Stimulated activated CD4-positive, alpha-beta T cell treated with anti-CD3 and anti-CD28 coated beads, Interleukin-4, amount 100 ng/mL, for 1 hour (primary cell): ENCODE measurements at places on chromosomes 3 and 15.
A peak's percentile ranks its signal among the peaks of the same experiment; 100 is the strongest.

DNA sequence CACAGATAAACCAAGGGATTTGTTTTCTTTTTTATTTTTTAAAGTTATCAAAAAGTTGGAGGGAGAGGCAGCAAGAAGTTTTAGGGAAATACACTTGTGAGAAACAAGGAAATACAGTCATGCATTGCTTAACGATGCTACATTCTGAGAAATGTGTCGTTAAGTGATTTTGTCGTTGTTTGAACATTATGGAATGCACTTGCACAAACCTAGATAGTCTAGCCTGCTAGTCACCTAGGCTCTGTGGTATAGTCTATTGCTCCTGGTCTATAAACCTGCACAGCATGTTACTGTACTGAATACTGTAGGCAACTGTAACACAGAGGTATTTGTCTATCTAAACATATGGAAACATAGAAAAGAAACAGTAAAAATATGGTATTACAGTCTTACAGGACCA, 2.0 kb upstream of the NFKBIZ start:
- DNase-seq = no peak

- no peak for DNase-seq
These were observed 127.9 kb downstream of the ROBO1 start for GRCh38 chr3:79639855-79640254.

- no peak for DNase-seq
These were observed 3.2 kb downstream of the GPR171 start for GRCh38 chr3:151199554-151200438.

DNA sequence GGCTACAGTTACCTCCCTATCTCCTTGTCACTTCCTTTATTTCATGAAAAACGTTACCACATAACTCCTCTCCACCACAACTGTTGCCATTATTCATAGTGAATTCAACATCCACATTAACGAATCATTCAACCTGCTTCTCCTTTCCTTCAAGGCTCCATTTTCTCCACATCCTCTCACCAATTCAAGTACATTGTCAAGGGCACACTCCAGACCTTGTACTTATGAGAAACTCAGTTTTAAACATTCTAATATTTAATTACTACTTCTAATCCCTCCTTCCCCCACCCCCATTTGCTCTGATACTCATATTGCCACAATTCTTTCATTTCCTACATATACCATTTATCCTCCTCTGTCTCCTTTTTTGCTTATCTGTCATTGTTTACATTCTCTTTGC, 871.2 kb downstream of the TUSC7 start:
- DNase-seq = no peak

DNA sequence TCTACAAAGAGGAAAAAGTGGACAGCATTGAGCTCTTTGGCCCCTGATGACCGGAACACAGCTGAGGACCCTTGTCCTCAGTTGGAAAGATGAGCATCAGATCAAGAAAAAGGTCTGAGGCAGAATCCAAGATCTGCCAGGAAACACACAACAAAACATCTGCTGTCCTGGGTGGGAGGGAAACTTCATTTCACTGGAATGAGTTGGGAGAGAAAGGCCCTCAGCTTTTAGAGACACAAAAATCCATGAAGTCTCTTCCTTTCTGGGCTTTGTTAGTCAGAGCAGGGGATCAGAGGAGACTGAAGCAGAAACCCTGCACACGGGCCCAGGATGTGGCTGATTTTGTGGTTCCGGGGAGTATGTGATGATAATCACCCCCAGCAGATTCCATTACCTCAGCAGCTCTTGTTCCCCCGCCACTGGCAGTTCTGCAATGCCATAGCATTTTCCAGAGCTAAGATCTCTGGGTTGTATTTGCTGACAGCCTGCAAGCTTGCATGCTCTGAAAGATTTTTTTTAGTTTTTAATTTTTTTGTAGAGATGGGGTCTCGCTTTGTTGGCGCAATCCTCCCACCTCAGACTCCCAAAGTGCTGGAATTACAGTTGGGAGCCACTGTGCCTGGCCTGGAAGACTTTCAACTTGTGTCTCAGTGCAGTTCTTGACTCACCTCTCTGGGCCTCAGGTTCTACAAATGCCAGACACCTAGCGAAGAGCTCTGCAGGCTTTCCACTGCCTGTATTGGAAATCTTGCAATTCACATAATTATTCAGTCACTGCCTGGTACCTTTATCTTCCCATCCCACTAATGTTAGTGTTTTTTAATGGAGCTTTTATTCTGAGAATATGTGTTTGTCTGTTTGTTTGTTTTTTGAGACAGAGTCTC, 5.8 kb upstream of the TATDN2 start:
- peak; percentile 57 for DNase-seq

GRCh38 chr15:73346735-73347312, 21.9 kb downstream of the HCN4 start:
- peak; percentile 65 for DNase-seq

- no peak for DNase-seq
These were observed 9.2 kb upstream of the MME start for GRCh38 chr3:155070932-155071387.

DNA sequence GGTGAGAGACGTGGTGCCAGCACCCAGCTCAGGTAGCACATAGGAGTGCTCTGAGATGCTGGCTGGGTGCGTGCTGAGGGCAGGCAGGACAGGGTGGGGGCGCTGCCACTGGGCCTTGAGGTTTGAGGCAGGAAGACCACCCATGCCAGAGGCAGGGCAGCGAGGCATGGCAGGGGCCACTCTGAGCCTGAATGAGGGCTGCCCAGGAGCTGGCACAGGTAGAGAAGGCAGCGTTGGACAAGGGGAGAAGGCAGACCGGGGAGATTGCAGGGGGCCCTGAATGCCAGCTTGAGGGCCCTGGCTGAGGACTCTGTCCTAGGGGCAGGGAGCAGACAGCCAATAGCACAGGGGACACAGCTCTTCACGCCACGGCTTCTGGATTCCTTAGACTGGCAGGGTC, 50.2 kb downstream of the ADAMTS7 start:
- DNase-seq = no peak
